ENCODE measurements at places on chromosomes 5 and 9. TPM values are rescaled to one million over a fixed set of nuclear protein-coding genes. Genes with fewer than 3 reads are reported as not detected.

Gene HRH2
- 4.1 TPM for total RNA-seq

Gene SOHLH1
- not detected for total RNA-seq

Gene ACER2
- 2.4 TPM for total RNA-seq

Gene LECT2
- not detected for total RNA-seq

Gene UGT3A2
- not detected for total RNA-seq

DNA sequence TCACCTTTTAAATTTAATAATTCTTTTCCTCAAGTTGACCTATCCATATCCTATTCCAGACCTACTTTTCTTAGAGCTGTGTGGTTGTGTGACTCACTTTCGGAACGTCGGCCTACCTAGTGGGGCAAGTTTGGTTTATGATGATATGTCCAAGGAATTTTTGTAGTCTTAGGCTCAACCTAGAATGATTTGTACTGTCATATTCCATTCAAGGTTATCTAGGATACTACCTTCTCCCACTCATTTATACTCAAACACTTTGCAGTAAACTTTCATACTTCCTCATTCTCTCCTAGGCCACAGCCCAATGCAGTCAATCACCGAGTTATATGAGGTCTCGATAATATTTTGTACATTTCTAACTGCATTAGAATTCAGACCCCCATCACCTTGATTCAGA, 61.9 kb downstream of the PIK3R1 start:
- DNase-seq, result peak; percentile 89

DNA sequence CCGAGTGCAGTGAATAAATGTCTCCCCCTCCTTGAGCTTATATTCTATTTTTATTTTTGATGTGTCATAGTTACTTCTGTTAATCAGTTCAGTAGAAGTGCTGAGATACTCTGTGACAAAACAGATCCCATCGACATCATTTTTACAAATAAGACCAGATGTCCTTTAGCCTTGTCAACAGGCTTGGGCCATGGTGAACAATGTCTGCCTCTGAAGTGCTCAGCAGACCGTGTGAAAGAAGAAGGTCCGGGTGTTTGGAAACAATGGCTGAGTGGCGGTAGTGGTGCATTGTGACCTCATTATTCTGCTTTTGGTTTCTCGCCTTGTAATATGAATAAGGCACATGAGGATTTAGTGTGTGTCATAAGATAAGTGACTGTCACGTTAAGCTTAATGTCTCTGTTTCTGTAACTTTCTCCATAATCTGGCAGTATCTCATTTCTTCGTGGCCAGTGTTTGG, 71.2 kb downstream of the SYK start:
- no peak for DNase-seq

DNA sequence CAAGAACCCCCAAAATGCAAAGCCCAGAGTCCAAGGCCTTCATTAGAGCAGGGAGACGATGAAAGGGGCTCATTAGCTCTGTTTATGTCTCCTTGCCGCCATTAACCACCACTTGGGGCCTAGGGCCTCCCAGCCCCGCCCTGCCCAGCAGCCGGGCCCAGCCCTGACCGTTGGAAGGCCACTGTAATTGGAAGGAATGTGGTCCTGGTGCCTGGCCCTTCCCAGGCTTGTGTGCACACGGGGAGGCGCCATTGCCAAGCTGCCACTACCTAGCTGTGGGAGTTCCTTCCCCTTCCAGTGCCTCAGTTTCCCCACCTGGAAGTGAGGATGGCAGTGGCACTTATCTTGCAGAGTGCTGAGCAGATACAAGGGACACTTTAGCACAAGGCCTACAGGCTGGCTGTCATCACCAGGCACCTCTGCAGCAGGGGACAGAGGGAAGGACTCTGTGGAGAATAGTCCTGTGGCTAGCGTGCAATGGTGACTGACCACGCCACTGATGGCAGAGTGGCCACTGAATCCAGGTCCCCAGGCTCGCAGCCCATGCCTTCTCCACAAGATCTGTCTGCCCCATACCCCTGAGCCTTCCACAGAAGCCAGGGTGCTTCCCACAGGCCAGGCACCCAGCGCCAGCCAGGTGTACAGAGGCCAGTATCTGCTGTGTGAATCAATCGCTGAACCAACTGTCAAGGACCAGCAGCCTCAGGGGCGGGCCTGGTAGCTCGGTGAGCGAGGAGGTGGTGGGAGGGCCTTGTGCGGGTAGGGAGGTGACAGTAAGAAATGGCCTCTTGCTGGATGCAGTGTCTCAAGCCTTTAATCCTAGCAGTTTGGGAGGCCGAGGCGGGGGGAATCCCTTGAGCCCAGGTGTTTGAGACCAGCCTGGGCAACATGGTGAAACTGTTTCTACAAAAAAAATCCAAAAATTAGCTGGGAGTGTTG, 20.8 kb downstream of the GBGT1 start:
- no peak for DNase-seq

DNA sequence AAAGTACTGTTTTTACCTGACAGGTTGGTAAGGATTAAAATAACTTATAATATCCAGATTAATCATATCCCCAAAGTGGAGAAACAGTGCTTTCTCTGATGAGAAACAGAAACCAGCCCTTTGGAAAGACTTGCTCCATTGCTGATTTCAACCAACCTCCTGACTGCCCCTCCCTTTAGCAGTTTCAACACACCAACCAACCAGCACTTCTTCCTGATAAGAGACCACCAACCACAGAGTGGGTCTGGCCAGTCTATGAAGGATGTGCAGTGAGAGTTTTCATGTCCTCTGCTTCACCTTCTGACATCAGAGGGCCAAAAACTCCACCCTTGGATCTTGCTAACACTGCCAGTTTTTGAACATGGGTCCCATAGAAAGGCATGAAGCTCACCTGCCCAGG, 28.1 kb downstream of the RIGI start:
- DNase-seq, result no peak

- no peak for DNase-seq
Measured at GRCh38 chr5:103690676-103691075, 128.1 kb upstream of the NUDT12 start.

GRCh38 chr5:93245226-93245625, 335.8 kb downstream of the NR2F1-AS1 start:
- no peak for DNase-seq

GRCh38 chr9:98551511-98552286, 157.0 kb downstream of the GABBR2 start:
- DNase-seq, result peak; percentile 67

GRCh38 chr5:168850683-168851082, 271.5 kb upstream of the PANK3 start:
- no peak for DNase-seq

DNA sequence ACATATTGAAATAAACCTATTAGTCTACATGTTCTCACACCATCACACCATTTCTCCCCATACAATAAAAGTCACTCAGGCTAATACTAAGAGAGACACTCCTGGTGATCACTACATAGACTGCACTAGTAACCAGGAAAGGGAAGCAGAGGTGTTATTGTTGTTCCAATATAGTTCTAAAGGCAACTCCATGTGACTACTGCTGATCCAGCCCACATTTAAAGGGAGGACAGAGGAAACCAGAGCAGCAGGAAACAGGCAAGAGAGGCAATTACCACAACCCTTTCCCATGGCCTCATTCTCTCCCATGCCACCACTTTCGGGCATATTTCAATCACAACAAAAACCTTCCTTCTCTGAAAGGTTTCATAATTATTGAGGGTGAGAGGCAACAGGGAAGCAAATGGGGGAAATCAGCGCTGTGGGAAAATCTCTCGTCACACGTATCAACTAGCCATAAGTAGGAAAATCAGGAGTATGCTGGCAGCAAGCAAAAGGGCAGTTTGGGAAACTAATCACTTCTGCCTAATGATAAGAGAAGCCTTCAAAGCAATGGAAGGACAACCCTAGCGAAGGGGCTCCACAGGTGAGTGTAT, 1.8 kb downstream of the UBAP2 start:
- DNase-seq, result peak; percentile 33

DNA sequence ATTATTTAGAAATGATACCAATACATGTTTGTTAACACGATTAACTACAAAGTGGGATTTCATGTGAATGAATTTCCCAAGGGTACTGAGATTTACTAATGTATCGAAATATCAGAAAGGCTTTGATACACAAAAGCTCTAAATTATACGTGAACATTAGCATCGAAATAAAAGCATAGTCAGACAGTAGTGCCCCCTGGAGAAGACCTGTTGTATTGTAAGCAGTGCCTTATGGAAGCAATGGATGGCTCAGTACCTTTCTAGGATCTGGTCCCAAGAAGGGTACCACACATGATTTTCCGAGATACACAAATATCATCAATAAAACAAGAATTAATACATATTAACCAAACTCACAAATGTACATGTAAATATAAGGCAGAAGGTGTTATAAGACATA, 153.8 kb downstream of the CDH12 start:
- no peak for DNase-seq
